DMS 273 treated with DMSO at 0.1 percent for 48 hours (cell line): ENCODE measurements at places on chromosomes 16 and 17.

GRCh38 chr17:29826114-29826692 lies 103.8 kb downstream of the SSH2 start:
- DNase-seq = no peak

- no peak for DNase-seq
These were observed 901 bp downstream of the CDYL2 start for GRCh38 chr16:80803339-80804055.

- no peak for DNase-seq
These were observed 21.1 kb upstream of the SPATA32 start for GRCh38 chr17:45282683-45283644.

- no peak for DNase-seq
These were observed 5.5 kb downstream of the IGFBP4 start for GRCh38 chr17:40448639-40449261.

DNA sequence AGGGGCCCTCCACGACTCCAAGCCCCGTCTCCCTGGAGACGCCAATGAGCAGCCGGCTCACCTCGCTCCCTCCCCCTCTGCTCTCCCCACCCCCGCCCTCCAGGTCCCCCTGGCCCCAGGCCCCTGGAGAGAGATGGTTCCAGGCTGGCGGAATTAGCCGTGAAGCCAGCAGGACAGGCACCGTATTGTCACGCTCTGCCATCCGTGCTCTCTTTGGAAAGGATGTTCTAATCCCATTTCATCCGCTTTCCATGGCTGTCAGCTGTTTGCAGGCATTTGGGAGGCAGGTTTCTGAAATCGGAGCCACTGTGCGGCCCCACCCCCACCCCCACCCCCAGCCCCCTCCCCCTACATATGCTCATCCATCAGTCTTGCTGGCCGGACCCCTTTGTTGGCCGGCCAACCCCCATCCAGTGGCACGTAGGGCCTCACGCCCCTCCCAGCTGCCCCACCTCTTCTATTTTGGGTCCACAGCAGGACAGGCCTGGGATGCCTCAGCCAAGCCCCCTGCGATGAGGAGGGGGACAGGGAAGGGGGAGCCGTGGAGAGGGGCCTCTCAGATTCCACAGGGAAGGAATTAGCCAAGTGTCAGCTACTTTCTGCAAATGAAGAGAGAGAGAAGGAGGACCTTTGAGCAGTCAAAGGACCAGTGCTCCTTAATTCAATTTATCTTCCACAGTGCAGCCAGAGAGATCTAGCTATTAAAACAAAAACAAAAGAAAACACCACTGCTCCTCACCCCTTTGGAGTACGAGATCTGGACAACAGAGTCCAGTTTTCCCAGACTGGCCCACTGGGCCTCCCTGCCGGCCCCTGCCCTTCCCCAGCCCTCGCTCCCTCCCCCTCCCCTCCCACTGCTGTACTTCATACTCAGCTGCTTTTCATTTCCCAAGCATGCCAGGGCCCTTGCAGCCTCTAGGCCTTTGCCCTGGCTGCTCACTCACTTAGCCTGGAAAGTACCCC lies 30.7 kb downstream of the SDK2 start:
- DNase-seq = no peak

- no peak for DNase-seq
These were observed 69.2 kb upstream of the WSB1 start for GRCh38 chr17:27224526-27225315.

GRCh38 chr17:49914096-49914490 lies 54.9 kb upstream of the DLX4 start:
- peak; percentile 62 for DNase-seq

- DNase-seq = no peak
These were observed 92.5 kb upstream of the PLCG2 start for GRCh38 chr16:81686391-81687130.

GRCh38 chr17:43808076-43808475 lies 24.9 kb downstream of the MPP3 start:
- DNase-seq = no peak

DNA sequence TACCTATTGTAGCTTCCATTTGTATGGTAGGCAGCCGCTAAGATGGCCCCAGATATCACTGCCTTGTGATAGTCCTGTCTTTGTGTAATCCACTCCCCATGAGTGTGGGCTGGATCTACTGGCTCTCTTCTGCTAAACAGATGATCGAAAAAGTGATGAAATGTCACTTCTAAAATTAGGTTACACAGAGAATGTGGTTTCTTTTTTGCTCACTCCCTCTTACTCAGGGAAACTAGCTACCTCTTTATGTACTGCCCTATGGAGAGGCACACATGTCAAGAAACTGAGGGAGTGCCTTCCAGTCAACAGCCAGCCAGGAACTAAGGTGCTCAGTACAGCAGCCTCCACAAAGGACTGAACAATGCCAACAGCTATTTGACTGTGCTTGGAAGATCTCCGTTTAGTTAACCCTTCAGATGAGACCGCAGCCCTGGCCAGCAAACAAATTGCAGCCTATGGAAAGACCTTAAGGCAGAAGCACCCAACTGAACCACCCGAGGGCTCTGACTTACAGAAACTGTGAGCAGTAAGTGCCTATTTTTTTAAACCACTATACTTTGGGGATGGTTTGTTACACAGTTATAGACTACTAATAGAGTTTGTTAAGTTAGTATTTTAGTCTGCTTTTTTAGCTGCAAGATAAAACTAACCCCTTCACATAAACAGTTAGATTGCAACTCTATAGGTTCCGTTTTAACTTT lies 113.2 kb upstream of the MAF start:
- no peak for DNase-seq

DNA sequence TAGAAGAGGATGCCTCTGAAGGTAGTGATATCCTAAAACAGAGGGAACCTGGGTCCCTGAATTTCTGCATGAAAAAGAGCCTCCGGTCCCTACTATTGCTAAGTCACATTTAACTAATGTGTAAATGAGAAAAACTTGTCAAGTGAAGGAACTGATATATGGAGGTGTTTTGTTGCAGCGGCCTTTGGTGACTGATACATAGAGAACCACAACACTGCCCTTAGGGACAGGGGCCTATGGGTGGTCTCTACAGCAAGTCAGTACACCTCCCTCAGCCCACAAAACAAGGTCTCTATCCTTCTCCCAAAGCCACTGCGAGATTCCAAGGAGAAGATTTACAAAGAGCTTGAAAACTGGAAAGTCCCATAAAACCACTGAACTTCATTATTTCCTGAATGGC lies 275.3 kb downstream of the SOX9 start:
- no peak for DNase-seq

DNA sequence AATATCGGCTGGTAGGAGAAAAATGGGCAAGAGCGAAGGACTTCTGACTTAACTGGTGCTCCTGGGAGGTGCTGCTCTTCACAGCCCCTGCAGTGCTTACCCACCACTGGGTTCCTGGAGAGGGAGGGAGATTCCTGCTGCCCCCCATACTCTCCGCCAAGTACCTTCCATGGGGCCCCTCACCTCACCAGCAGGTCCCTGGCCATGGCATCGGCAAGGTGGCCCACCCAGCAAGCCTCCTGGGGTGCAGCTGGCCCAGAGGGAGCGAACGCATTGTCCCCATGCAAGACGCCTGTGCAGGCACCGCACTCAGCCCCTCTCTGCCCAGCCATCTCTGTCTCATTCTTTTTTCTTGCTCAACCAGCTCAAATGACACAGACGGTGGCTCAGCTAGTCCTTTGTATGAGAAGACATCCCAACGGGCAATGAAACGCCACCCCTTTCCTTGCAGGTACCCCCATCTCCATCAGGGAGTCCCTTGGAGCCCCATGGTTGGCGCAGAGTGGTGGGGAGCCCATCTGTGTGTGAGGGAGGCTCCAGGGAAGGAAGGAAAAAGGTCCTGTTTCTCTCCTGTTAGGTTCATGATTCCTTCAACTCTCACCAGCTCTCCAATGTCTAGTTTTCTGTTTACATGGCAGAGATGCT lies 9.6 kb upstream of the ALDH3A1 start:
- no peak for DNase-seq

- no peak for DNase-seq
These were observed 15.6 kb upstream of the YPEL2 start for GRCh38 chr17:59315866-59316265.

DNA sequence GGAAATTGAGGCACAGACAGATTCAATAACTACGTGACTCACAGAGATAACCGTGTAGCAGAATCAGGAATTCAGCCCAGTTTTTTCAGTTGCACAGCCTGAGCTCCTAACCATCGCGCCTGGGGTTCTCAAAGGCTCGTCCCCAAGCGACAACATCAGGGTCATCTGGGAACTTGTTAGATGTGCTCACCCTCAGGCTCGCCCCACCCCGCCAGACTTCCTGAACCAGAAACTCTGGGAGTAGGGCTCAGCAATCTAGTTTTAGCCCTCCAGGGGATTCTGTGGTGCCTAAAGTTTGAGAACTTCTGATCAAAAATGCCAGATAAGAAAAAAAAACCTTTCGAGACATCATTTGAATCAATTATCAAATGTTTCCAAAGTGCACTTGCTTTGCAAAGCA lies 559.8 kb downstream of the WWOX start:
- DNase-seq = no peak

DNA sequence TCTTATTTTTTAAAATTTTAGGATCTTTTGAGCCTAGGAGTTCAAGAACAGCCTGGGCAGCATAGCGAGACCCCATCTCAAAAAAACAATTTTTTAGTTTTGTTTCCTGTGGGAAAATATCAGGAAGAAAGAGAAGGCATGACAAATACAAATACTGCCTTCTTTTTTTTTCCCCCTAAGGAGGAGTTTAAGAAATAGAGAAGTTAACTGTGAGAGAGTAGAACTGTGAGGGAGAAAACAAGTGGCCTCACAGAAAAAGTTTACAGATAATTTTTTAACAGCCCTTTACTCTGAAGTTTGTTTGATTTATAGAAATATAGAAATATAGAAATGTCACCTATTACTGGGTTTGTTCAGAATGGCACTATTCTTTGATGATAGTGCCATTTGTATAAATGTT lies 21.1 kb downstream of the TTYH2 start:
- no peak for DNase-seq
